Ureter (tissue), 1 donor: ENCODE measurements at places on chromosomes 5 and 9. TPM values are rescaled to one million over a fixed set of nuclear protein-coding genes. Genes with fewer than 3 reads are reported as not detected.
A peak's percentile ranks its signal among the peaks of the same experiment; 100 is the strongest.

C5orf63 gene
- 15.5 TPM for total RNA-seq

GRCh38 chr5:149224282-149224681 is 47.4 kb upstream of the AFAP1L1 start:
- DNase-seq: no peak

- no peak for DNase-seq
Observed at GRCh38 chr5:9329125-9329524, 216.8 kb downstream of the SEMA5A start.

REXO4 gene
- total RNA-seq: 19.5 TPM

SPINK13 gene
- total RNA-seq: not detected

GRCh38 chr5:37436146-37436934 is 57.2 kb downstream of the WDR70 start:
- no peak for DNase-seq

DNA sequence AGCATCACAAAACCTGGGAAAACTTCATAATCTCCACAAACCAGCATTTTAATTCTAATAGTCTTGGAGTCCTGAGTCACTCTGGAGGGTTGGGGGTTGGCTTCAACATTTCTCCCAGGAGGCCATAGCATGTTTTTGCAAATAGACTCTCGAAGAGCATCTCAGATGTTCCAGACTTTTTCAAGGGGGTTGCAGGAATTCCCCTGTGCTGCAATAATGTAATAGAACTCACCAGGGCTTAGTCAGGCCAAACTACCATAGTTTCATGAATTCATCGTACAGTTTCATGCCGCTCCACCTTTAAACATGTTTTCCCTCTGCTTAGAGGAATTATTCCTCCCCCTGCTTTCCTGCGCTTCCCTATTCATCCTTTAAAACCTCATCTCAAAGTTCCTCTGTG is 499.5 kb upstream of the KLF4 start:
- no peak for DNase-seq

GRCh38 chr9:70635790-70636189 is 221.3 kb upstream of the KLF9 start:
- DNase-seq: no peak

- DNase-seq: no peak
Observed at GRCh38 chr5:151068433-151069197, 12.2 kb downstream of the TNIP1 start.

DNA sequence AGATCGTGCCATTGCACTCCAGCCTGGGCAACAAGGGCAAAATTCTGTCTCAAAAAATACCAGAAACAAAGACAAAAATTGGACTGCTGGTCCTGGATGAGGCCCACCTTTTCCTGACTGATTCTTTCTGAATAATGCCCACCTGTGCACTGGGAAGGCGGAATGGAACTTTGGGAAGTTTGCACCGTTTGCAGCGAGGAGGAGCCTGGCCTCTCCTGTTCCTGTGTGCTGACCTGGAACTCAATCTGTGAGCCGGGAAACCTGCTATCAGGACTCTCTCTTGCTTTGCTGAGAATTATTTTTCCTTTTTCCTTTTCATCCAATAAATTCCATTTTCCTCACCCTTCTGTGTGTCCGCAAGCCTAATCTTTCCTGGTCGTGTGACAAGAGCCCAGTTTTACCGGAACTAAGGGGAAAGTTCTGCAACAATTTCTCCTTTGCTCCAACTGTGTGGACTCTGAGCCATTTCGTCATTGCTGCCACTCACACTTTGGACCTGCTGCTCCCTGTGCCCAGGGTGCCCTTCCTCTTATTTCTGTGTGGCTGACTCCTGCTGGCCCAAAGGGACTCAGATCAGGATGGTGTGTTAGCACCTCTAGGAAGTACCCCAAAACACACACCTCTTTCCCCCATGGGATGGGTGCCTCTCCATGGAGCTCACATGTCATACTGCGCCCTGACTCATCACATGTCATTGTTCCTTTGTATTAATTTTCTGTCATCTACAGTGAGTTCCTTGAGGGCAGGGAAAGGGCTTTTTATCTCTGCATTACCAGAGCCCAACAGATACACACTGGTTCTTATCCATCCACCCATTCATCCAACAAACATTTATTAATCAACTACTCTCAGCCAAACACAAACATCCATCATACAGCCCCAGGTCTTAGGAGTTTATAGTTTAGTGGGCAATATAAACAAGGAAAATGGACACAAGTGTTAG is 4.7 kb upstream of the GLRX start:
- DNase-seq: no peak

NR6A1 gene
- 5.0 TPM for total RNA-seq

DNA sequence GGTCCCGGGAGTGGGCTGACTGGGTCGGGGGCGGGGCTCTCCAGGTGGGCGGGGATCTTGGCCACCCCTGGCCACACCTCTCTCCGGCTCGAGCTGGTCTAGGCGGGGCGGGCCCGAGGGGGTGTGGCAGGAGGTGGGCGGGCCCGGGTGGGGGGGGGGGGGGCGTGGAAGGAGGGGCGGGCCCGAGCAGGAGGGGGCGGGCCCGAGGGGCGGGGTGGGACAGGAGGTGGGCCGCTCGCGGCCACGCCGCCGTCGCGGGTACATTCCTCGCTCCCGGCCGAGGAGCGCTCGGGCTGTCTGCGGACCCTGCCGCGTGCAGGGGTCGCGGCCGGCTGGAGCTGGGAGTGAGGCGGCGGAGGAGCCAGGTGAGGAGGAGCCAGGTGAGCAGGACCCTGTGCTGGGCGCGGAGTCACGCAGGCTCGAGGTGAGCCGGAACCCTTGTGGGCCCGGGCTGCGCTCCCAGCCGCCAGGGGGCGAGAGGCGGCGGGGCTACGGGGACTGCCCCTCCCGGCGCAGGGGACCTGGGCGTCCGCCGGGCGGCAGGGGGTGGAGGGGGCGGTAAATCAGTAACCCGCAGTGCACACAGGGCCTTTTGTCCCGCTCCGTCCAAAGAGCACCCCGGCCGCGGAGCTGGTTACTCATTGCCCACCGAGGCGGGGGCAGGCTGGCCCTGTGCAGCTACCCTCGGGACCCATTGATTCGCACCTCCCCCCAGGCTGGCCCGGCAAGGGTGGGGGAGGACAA is at the start of gene FGFR4:
Gene FGFR4 (plus strand): TSS at position 262 of the 744 bp plus-strand sequence. CDS start 2,688 bp downstream, outside the sequence.
- DNase-seq: peak; percentile 67

GRCh38 chr9:137811283-137811870 is 66.2 kb upstream of the CACNA1B start:
- DNase-seq: no peak

DNA sequence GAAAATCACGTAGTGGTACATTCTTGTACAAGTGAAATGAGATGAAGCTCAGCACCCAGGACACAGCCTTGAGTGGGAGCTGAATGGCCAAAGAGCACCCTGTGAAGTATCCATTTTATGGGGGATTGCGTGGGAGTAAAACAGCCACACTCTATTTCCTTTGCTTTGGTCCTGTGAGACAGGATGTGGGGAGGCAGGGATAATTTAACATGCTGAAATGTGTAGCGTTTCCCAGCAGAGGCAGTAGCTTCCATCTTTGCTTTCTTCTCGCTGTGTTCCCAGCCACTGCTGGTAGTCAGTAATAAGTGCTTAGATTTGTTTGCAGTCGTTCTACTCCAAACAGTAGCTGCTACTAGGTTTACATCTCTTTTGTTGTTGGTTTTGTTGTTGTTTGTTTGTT is 4.4 kb downstream of the IL31RA start:
- DNase-seq: no peak

- no peak for DNase-seq
Observed at GRCh38 chr5:52844885-52845284, 57.2 kb downstream of the ITGA1 start.

DNA sequence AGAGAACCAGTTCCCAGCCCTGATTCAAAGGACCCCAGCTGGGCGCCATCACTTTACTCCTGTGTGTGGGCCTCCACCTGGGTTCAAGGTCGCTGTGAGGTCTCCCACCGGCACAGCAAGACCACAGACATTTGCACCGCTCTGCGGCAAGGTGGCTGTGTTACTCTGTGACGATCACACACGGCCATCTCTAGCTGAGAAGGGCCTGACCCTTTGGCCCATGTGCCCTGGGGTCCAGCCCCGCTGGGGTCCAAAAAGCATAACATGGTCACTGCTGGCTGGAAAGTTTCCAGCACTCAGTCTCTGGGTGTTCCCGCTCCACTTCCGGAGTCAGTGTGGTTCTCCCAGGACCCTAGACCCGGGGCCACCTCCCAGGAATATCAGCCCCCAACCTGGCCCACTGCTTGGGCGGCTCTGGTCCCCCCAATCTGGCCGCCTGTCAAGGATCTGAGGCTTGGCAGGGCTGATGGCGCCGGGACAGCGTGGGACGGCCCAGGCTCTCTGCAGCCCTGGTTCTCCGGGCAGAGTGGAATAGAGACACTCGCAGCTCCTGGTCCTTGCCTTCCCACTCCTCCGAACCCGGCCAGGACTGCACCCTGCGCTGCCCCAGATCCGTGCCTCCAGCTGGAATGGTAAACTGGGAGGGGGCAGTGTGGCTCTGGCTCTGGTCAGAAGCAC is 3.9 kb upstream of the LMX1B start:
- DNase-seq: no peak
